ENCODE measurements at places on chromosomes 6 and 20. TPM values are rescaled to one million over a fixed set of nuclear protein-coding genes. Genes with fewer than 3 reads are reported as not detected.

DEFB124 gene
- not detected for total RNA-seq

RRP36 gene
- 51.2 TPM for total RNA-seq

LRRC73 gene
- total RNA-seq, result not detected

CST4 gene
- not detected for total RNA-seq

PBOV1 gene
- not detected for total RNA-seq

TTPAL gene
- 14.6 TPM for total RNA-seq

LCA5 gene
- total RNA-seq, result 0.20 TPM

RIPOR3 gene
- 0.42 TPM for total RNA-seq

SLC24A3 gene
- 0.12 TPM for total RNA-seq

AFG1L gene
- total RNA-seq, result 4.1 TPM

SLC17A2 gene
- total RNA-seq, result not detected

CCN2 gene
- not detected for total RNA-seq

CPXM1 gene
- total RNA-seq, result 0.20 TPM

NOX3 gene
- total RNA-seq, result not detected

CTAGE9 gene
- total RNA-seq, result not detected

ZNF512B gene
- 26.1 TPM for total RNA-seq

MYLK2 gene
- not detected for total RNA-seq

All from T-cell (primary cell).